ENCODE measurements at places on chromosomes 11 and 22.

GRCh38 chr11:123549926-123550917, 104.2 kb downstream of the SCN3B start:
- H3K27me3 ChIP-seq = no peaks in the 10 kb centered on the region
- peak overlapping the region; percentile 29 for H3K27ac ChIP-seq
- peaks cover 3% of the 10 kb centered on the region for H3K36me3 ChIP-seq
- H3K4me1 ChIP-seq = peaks cover 8% of the 10 kb centered on the region

GRCh38 chr22:37274380-37274862, 7.9 kb upstream of the CYTH4 start:
- H3K27me3 ChIP-seq = peaks cover 7% of the 10 kb centered on the region
- no peak overlapping the region for H3K4me3 ChIP-seq
- peaks cover 4% of the 10 kb centered on the region for H3K36me3 ChIP-seq
- no peak overlapping the region for H3K27ac ChIP-seq
- no peak for DNase-seq

- no peak for DNase-seq
- H3K36me3 ChIP-seq = no peaks in the 10 kb centered on the region
- no peak overlapping the region for H3K4me3 ChIP-seq
Measured at GRCh38 chr11:70540196-70540595, 141.9 kb downstream of the CTTN start.

- H3K4me3 ChIP-seq = no peak overlapping the region
- H3K4me1 ChIP-seq = no peaks in the 10 kb centered on the region
- no peaks in the 10 kb centered on the region for H3K27me3 ChIP-seq
- no peak for DNase-seq
- no peak overlapping the region for H3K27ac ChIP-seq
- H3K36me3 ChIP-seq = no peaks in the 10 kb centered on the region
Measured at GRCh38 chr11:29255401-29255800, 761.4 kb downstream of the KCNA4 start.

GRCh38 chr11:2592559-2593392, 107.0 kb downstream of the KCNQ1OT1 start:
- DNase-seq = no peak
- no peaks in the 10 kb centered on the region for H3K4me1 ChIP-seq
- H3K27me3 ChIP-seq = no peaks in the 10 kb centered on the region
- H3K4me3 ChIP-seq = no peak overlapping the region
- H3K27ac ChIP-seq = no peak overlapping the region

GRCh38 chr11:32013603-32014002, 77.3 kb upstream of the RCN1 start:
- H3K36me3 ChIP-seq = no peaks in the 10 kb centered on the region
- peaks cover 14% of the 10 kb centered on the region for H3K27me3 ChIP-seq
- no peak overlapping the region for H3K4me3 ChIP-seq
- DNase-seq = no peak

GRCh38 chr11:15602785-15603567, 488.3 kb downstream of the INSC start:
- H3K4me1 ChIP-seq = no peaks in the 10 kb centered on the region
- no peaks in the 10 kb centered on the region for H3K36me3 ChIP-seq
- H3K27me3 ChIP-seq = no peaks in the 10 kb centered on the region

- no peak for DNase-seq
- H3K36me3 ChIP-seq = peaks cover 4% of the 10 kb centered on the region
- H3K4me3 ChIP-seq = no peak overlapping the region
- H3K27ac ChIP-seq = peak overlapping the region; percentile 50
- peaks cover 44% of the 10 kb centered on the region for H3K4me1 ChIP-seq
Measured at GRCh38 chr22:40727070-40727963, 48.0 kb downstream of the MCHR1 start.

- no peaks in the 10 kb centered on the region for H3K36me3 ChIP-seq
- DNase-seq = no peak
- H3K4me1 ChIP-seq = no peaks in the 10 kb centered on the region
- H3K4me3 ChIP-seq = no peak overlapping the region
- peaks cover 28% of the 10 kb centered on the region for H3K27me3 ChIP-seq
Measured at GRCh38 chr22:36732609-36733008, 29.1 kb upstream of the CACNG2 start.

DNA sequence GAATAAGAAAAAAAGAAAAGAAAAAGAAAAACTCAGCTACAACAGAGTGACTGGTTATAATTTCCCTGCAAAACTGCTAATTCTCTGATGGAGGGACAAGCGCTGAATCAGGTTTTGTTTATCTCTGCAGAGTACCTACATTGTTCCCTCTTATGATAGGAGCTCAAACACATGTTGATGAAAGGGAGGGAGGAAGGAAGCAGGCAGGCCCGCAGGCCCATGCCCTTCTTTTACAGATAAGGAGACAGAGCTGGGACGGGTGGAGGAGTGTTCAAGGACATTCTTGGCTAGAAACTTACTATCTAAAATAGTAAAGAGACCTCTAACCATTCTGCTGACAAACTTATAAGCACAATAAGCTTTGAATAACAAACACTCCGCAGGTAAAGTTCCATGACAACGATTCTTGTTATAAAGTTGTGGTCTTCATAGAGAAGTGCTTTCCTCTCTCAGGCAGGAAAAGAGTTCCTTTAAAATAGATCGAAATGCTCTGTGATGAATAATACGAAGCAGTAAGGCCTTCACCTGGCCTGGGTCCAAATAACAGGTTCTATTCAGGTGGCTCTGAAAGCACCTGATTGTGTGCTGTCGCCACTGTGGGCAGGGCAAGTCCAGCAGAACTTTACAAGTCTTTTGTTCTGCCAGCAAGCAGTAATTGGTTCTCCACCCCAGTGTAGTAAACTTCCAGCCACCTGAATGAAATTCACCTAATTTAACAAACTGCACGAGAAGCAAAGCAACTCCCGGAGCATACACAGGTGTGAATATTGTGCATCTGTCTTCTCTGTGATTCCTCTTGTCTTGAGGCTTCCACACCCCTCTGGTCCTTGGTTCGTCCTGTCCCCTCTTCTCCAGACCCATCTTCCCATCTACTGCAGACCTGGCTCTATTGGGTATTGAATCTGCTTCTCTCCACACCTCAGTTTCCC, 15.3 kb upstream of the MICAL2 start:
- no peaks in the 10 kb centered on the region for H3K36me3 ChIP-seq
- H3K4me3 ChIP-seq = no peak overlapping the region
- DNase-seq = no peak
- H3K27ac ChIP-seq = no peak overlapping the region

- DNase-seq = no peak
- H3K27ac ChIP-seq = no peak overlapping the region
- no peak overlapping the region for H3K4me3 ChIP-seq
- no peaks in the 10 kb centered on the region for H3K4me1 ChIP-seq
Measured at GRCh38 chr11:6864438-6864837, 1.6 kb downstream of the OR10A2 start.

- no peaks in the 10 kb centered on the region for H3K36me3 ChIP-seq
- no peaks in the 10 kb centered on the region for H3K4me1 ChIP-seq
- H3K4me3 ChIP-seq = no peak overlapping the region
Measured at GRCh38 chr22:35510481-35510934, 30.1 kb upstream of the RASD2 start.

- peak overlapping the region; percentile 81 for H3K27ac ChIP-seq
- peaks cover 31% of the 10 kb centered on the region for H3K36me3 ChIP-seq
- peaks cover 38% of the 10 kb centered on the region for H3K4me1 ChIP-seq
Measured at GRCh38 chr11:6390718-6391469, 620 bp downstream of the SMPD1 start.

GRCh38 chr11:93734427-93735222, 6.7 kb downstream of the TAF1D start:
- peak overlapping the region; percentile 51 for H3K27ac ChIP-seq
- no peak for DNase-seq
- no peaks in the 10 kb centered on the region for H3K27me3 ChIP-seq
- peaks cover 91% of the 10 kb centered on the region for H3K36me3 ChIP-seq
- H3K4me3 ChIP-seq = peak overlapping the region; percentile 9

DNA sequence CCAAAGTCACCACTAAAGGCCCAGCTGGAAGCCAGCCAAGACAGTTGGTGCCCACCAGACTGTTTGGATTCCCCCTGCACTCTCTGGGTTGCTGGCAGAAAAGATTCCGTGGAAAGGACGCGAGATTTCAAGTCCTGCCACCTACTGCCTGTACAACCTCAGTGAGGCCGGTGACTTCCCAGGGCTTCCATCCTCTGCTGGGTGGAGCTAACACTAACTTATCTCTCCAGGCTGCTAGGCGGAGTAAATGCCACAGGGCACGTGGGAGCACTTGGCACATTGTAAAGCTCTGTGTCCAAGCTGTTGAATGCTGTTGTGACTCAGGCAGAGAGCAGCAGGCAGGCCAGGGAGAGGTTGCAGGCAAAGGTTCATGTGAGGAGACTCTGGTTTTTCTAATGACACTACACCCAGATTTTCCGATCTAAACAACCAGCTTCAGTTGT, 50.9 kb upstream of the CDON start:
- H3K4me1 ChIP-seq = peaks cover 7% of the 10 kb centered on the region
- H3K36me3 ChIP-seq = no peaks in the 10 kb centered on the region
- H3K4me3 ChIP-seq = no peak overlapping the region
- DNase-seq = no peak

GRCh38 chr22:22407061-22407460, 101.5 kb downstream of the ZNF280B start:
- DNase-seq = no peak
- no peak overlapping the region for H3K4me3 ChIP-seq
- H3K4me1 ChIP-seq = no peaks in the 10 kb centered on the region
- no peaks in the 10 kb centered on the region for H3K36me3 ChIP-seq
- no peak overlapping the region for H3K27ac ChIP-seq

DNA sequence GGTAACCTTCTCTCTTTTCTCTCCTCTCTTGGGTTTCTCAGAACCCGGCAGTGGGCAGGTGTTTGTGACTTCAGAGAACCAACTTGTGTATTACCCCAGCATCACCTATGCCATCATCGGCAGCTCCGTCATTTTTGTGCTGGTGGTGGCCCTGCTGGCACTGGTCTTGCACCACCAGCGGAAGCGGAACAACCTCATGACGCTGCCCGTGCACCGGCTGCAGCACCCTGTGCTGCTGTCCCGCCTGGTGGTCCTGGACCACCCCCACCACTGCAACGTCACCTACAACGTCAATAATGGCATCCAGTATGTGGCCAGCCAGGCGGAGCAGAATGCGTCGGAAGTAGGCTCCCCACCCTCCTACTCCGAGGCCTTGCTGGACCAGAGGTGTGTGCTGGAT, 62.2 kb downstream of the COMMD9 start:
- H3K27me3 ChIP-seq = no peaks in the 10 kb centered on the region
- H3K27ac ChIP-seq = no peak overlapping the region
- no peak overlapping the region for H3K4me3 ChIP-seq
- no peaks in the 10 kb centered on the region for H3K36me3 ChIP-seq
- no peak for DNase-seq

DNA sequence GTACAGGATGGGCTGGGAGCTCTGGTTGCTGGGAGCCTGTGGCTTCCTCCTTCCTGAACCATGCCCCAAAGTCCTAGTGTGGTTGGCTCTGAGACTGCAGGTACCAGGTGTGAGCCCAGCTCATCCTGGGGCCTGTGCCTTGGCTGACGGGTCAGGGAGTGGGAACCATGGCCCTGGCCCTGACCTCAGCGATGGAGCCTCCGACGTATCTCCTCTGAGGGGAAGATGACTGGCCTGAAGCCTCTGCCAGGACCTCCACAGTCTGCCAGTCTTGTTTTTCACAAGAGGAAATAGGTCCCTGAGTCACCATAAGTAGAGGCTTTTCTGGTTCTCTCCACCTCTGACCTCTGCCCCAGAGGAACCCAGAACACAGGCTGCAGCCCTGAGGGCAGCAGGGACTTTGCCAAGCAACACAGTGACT, 3.4 kb downstream of the RCE1 start:
- no peaks in the 10 kb centered on the region for H3K27me3 ChIP-seq
- peaks cover 16% of the 10 kb centered on the region for H3K36me3 ChIP-seq
- H3K27ac ChIP-seq = peak overlapping the region; percentile 52
- no peak for DNase-seq
- H3K4me1 ChIP-seq = peaks cover 42% of the 10 kb centered on the region
- no peak overlapping the region for H3K4me3 ChIP-seq

- H3K4me1 ChIP-seq = peaks cover 52% of the 10 kb centered on the region
- H3K27me3 ChIP-seq = peaks cover 38% of the 10 kb centered on the region
Measured at GRCh38 chr11:133955081-133955891, 1.5 kb downstream of the IGSF9B start.

GRCh38 chr22:19862619-19863246, 8.1 kb upstream of the GNB1L start:
- H3K4me3 ChIP-seq = no peak overlapping the region
- no peaks in the 10 kb centered on the region for H3K36me3 ChIP-seq
- DNase-seq = no peak
- H3K27me3 ChIP-seq = no peaks in the 10 kb centered on the region
- H3K27ac ChIP-seq = no peak overlapping the region

DNA sequence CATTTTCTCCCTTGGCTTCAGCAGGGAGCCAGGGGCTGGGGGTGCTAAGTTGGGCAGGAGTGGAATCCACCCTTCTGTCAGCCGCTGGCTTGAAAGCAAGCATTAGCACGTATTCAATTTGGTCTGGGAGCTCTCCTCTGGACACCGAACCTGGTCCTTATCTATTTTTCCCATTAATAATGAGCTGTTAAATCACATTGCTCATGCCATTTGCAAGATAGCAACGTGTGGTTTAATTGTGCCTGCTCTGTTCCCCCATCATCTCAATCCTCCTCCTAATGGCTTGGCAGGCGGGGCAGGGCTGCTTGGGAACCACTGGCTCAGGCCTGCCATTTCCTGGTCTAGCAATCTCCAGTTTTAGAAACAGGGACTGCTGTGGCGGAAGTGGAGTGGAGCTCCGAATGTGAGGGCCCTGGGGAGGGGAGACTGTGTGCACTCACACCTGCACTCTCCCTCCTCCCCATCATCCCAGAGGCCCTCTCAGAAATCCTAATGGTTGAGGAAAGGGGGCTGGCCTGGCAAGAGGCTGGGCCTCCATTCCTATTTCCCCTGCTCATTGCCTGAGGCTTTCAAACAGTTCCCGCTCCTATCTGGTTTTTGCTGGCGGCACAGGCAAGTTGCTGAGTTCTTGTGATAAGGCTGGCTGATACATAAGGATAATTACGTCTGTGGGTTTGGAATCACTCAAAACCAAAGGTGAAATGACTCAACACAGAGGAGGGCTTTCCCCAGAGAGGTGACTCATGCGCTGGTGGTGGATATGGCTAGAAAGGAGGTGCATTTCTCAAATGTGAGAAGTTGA, 201.2 kb upstream of the E2F8 start:
- H3K27me3 ChIP-seq = peaks cover 59% of the 10 kb centered on the region
- peak; percentile 51 for DNase-seq
- no peak overlapping the region for H3K4me3 ChIP-seq
- H3K27ac ChIP-seq = no peak overlapping the region

- H3K4me3 ChIP-seq = no peak overlapping the region
- H3K36me3 ChIP-seq = peaks cover 68% of the 10 kb centered on the region
- H3K27me3 ChIP-seq = no peaks in the 10 kb centered on the region
Measured at GRCh38 chr11:10461276-10461790, 6.3 kb downstream of the AMPD3 start.

- H3K36me3 ChIP-seq = no peaks in the 10 kb centered on the region
- DNase-seq = peak; percentile 27
- H3K27me3 ChIP-seq = peaks cover 5% of the 10 kb centered on the region
- H3K27ac ChIP-seq = peak overlapping the region; percentile 26
- H3K4me3 ChIP-seq = no peak overlapping the region
Measured at GRCh38 chr22:49760630-49761571, 66.8 kb downstream of the BRD1 start.
